ENCODE measurements at places on chromosomes 3 and 15.

GRCh38 chr3:58518291-58518789 lies 18.6 kb downstream of the ACOX2 start:
- DNase-seq = no peak

DNA sequence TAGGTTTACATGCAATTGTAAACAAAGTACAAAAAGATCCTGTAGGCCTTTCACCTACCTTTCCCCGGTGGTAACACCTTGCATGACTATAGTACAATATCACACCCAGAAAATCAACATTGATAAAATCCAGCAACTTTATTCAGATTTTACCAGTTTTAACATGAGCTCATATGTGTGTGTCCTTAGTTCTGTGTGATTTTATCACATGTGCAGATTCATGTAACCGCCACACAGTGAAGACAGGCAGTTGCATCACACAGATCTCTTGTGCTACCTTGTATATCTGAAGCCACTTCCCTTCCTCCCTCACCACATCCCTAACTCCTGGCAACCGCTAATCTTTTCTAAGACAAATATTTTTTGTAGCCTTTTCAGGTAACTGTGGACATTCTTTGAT lies 183.5 kb upstream of the C2CD4B start:
- no peak for DNase-seq

GRCh38 chr3:129393271-129393670 lies 35.2 kb downstream of the EFCAB12 start:
- no peak for DNase-seq

- no peak for DNase-seq
Measured at GRCh38 chr3:141152801-141153678, 78.6 kb upstream of the PXYLP1 start.

GRCh38 chr3:189981668-189982067 lies 139.0 kb downstream of the P3H2 start:
- no peak for DNase-seq

DNA sequence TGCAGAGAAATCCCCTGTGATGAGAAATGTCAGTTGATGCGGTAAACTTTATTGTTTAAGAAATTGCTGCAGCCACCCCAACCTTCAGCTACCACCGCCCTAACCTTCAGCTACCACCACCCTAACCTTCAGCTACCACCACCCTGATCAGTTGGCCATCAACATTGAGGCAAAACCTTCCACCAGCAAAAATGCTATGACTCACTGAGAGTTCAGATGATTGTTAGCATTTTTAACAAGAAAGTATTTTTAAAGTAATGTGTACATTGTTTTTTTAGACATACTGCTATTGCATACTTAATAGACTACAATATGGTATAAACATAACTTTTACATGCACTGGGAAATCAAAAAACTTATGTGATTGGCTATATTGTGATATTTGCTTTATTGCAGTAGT lies 30.0 kb downstream of the U2SURP start:
- no peak for DNase-seq

DNA sequence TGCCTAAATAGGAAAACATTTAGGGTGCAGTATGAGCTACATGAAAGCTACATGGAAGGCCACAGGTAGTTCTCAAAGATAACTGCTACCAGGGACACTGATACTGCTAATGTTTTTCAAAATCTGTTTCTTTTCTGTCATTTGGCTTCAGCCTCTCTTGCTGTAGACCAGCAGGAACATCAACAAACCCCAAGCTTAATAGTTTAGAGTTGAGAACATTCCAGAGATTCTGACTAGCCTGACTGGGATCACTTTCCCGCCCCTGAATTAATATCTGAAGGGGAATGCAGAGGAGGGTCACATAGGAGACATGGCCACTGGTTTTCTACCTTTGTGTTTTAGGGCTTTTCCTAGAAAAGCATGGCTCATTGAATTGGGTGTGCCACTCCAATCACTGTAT lies 16.9 kb upstream of the C3orf38 start:
- no peak for DNase-seq

DNA sequence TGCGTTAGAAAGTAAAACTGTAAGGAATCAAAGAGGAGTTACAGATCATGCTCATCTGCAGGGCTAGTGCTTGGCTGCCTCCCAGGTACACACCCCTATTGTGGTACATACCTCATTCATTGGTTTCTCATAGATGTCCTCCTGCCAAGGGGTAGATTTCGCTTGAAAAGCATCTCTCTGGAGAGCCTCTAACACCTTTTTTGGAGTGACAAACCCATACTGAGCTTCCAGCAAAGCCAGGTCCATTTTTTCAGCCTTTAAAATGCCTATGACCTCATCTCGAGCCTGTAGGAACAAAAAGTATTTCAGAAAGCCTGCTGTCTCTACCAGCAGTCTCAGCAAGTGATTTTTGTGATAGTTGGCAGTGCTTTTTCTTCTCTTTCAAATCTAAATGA lies 112.1 kb downstream of the CMSS1 start:
- DNase-seq = no peak

DNA sequence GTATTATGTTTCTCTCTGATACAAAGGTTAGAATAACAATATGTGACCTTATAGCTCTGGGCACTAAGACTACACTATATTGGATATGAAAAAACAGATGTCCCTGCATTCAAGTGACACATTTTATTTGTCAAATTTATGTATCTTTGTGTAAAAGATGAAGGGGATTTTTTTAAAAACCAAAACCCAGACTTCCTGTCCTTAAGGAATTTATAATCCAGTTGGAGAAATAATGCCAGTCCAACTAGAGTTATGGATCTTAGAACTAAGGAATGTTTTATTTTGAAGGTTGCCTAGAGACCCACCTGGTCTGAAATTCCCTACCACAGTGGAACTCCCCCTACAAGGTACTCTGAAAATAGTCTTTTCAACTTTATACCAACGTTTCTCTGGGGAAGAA lies 33.3 kb upstream of the PIK3CB start:
- no peak for DNase-seq

GRCh38 chr3:11582191-11582968 lies 61.3 kb downstream of the VGLL4 start:
- no peak for DNase-seq

GRCh38 chr3:120559242-120560061 lies 36.7 kb upstream of the NDUFB4 start:
- DNase-seq = peak; percentile 50

GRCh38 chr15:66862111-66862939 lies 160.3 kb downstream of the SMAD6 start:
- no peak for DNase-seq

DNA sequence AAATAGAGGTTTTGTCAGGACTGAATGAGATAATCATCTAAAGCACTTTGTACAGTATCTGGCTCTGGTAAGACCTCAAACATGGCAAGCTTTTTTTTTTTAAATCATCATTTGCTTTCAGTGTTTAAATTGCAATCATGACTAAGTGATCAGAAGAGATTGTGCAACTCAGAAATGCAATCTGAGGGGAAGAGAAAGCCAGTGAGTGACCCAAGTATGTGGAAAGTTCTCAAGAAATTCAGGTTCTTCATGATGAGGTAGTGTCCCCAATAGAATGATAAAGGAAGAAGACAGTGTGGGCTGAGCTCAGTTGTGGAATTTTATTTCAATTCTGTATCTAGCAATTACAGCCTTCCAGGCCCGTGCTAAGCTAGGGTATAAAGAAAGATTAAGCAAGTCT lies 132.2 kb upstream of the TBC1D5 start:
- no peak for DNase-seq

- no peak for DNase-seq
Measured at GRCh38 chr15:33844186-33844585, 124.1 kb upstream of the CHRM5 start.

DNA sequence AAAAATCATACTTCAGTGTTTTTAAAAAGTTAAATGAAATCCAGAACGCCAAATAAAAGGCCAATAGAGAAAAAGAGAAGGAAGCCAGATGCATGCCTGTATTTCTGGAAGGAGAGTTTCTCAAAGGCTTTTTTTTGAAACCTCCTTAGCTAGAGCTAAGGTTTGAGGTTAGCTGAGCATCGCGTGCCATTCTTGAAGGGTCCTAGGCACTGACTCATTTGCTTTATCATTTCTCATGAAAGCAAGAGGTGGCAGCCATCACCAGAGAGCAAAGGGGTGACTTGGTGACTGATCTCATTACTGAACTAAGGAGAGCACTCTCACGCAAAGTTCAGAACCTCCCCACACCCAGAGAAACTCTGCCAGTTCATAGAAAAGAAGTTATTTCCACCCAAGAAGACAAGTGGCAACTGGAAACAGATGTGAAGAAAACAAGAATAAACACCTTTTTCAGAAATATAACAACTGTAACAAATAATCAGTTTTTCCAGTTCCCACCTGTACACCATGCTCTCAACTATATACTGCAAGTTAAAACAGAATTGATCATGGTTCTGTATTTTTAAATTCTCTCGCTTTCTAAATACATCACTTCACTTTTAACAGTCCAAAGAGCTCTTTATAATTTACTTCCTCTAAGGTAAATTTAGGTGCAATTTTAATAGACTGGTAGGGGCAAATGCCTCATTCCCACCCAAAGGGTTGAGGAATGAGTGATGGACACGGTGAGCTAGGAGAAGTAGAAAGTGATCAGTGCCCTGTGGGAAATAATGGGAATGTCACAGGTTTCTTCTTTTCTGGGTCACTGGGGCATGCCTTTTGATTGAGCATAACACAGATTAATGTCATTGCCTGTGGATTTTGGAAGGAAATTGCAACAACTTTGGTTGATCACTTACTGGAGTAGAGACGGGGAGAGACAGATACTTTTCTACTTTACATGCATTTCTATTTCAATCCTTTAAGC lies 24.7 kb downstream of the GPR15 start:
- DNase-seq = no peak

GRCh38 chr3:100533176-100533575 lies 40.8 kb downstream of the TMEM45A start:
- no peak for DNase-seq

- no peak for DNase-seq
Measured at GRCh38 chr3:66413151-66413751, 87.6 kb downstream of the LRIG1 start.

DNA sequence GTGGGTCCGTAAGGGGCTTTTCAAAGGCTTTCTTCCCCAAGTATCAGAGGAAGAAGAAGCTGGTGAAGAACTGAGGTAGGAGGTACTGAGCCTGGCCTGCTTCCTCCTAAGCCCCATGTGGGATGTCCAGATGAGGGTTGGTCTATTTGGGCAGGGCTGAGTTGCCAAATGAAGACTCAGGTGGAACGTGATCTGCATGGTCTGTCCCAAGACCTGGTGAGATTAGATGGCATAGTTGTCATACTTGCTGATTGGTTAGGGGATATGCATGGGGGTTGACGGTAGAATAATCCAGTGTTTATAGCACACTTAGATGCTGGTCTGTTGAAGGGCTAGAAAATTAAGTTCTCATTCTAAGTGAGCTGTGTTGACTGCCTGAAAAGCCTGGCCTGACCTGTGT lies 36.3 kb upstream of the BSN start:
- DNase-seq = no peak

GRCh38 chr15:75622505-75622904 lies 3.0 kb downstream of the SNUPN start:
- no peak for DNase-seq

- no peak for DNase-seq
Measured at GRCh38 chr3:131711114-131711768, 208.5 kb upstream of the MRPL3 start.

- DNase-seq = no peak
Measured at GRCh38 chr3:125125821-125126245, 70.0 kb upstream of the HEG1 start.

DNA sequence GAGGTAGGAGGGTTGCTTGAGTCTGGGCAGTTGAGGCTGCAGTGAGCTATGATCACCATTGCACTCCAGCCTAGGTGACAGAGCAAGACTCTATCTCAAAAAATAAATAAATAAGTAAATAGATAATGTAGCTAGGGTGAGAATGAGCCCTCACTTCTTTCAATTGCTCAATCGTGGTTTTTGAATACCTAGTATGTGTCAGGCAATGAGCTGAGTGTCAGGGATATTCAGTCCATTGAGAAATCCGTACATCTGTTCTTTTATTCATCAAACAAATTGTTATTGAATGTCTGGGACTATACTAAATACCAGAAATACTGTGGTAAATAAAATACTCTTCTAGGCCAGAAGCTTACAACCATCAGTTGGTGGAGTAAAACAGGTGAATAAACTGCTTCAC lies 6.2 kb upstream of the ZNF148 start:
- no peak for DNase-seq

- no peak for DNase-seq
Measured at GRCh38 chr3:111861391-111861790, 2.3 kb downstream of the PHLDB2 start.

DNA sequence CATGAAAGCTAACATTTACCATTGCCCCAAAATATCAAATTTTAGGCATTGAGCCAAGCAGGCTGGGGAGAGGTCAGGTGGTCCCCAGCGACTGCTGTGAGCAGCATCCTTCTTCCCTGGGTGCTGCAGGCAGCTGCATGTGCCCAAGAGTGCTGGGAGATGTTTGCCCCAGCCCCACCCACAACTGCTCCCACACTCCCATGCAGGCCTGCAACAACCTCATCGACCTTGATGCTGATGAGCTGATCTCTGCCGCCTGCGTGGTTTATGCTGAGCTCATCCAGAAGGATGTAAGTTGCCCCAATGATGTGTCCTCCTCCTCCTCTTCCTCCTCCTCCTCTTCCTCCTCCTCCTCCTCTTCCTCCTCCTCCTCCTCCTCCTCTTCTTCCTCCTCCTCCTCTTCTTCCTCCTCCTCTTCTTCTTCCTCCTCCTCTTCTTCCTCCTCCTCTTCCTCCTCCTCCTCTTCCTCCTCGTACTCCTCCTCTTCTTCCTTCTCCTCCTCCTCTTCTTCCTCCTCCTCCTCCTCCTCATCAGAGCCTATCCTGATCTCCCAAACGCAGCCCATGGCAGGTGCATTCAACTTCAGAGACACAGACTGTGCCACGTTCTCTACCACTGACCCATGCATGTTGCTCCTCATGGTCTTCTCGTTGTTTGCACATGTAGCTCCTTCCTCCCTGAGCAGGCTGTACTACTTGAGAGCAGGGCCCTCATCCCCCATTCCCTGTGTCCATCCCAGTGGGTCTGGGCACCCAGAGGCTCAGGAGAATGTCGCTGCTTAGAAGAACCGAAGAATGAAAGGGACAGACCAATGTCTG lies 15.1 kb downstream of the TBC1D21 start:
- DNase-seq = no peak

GRCh38 chr3:149267565-149267964 lies 45.9 kb upstream of the CP start:
- no peak for DNase-seq

GRCh38 chr3:62827550-62827949 lies 47.7 kb downstream of the CADPS start:
- no peak for DNase-seq

DNA sequence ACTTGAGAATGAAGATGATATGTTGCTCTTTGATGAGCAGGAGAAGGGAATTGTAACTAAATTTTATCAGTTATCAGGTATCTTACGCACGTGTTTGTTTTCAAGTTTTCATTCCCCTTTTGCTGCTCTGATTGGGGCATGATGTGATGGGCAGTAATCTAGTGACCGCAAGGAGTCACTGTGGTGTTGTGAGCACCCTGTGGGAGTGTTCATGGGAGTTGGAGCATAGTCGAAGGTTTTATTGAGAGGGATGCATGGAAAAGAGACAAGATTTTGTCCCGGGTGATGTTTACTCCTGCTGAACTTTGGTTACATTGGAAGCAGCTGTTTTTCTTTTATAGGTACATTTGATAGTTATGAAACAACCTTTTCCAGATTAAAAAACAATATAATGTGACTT lies 2.1 kb downstream of the FAN1 start:
- DNase-seq = no peak
